ENCODE measurements at places on chromosomes 3 and 15.
A peak's percentile ranks its signal among the peaks of the same experiment; 100 is the strongest.

- no peak overlapping the region for H3K27ac ChIP-seq
- H3K4me1 ChIP-seq: peaks cover 8% of the 10 kb centered on the region
- no peaks in the 10 kb centered on the region for H3K27me3 ChIP-seq
- H3K4me3 ChIP-seq: no peak overlapping the region
- peaks cover 81% of the 10 kb centered on the region for H3K36me3 ChIP-seq
These were observed 50.5 kb downstream of the TRPM7 start for GRCh38 chr15:50636146-50636545.

DNA sequence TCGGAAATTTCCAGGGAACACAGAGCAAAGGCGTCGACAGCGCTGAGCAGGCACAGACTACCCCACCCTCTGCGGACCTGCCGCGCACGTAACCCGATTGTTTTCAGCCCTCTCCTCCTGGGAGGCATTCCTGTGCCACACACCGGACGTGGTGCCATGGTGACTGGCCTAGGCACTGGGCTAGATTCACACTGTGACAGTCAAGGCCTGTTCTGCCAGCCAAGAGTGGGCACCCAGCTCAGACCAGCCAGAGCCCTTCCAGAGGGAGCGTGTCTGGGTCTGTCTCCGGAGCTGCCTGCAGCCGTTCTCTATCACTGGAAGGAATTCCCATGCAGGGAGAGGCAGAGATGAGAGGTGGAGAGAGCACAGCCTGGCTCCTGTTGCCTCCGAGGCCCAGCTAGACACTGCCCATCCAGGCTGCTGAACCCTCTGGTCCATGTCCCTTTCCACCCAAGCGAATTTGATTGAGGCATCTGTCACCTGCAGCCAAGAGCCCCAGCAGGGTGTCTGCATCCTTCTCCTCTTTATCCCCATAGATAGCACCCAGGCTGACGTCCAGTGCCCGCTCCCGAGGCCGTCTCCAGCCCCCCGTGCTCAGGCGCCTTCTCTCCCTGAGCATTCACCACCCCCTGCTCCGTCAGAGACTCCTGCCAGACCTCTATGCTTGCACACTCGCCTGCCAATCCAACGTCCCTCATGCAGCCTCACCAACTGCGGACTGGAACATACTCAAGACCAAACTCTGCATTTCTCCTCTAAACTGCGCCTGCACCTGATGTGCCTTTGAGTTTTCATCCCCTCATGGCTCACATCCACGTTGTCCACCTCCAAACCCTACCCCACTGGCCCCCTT lies 267.5 kb downstream of the OCA2 start:
- no peaks in the 10 kb centered on the region for H3K4me1 ChIP-seq
- no peaks in the 10 kb centered on the region for H3K36me3 ChIP-seq
- H3K27ac ChIP-seq: no peak overlapping the region
- H3K27me3 ChIP-seq: peaks cover 5% of the 10 kb centered on the region

DNA sequence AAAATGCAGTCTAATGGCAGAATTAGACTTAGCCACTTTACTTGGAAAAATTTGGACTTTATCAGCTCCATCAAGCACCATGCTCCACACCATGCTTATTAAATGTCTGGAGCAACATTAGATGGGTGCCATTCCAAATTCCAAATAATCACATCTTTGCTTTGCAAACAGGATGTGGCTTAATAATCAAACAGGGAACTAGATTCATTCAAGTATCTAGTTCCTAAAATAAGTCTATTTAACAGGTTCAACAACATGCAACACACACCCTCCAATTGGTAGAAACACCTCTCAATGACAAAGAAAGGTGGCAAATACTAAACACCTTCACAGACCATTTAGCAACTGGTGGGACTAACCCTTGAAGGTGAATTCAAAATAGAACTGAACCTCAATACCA lies 3.5 kb downstream of the HEXA start:
- H3K4me1 ChIP-seq: peaks cover 65% of the 10 kb centered on the region
- H3K27me3 ChIP-seq: no peaks in the 10 kb centered on the region
- no peak for DNase-seq

DNA sequence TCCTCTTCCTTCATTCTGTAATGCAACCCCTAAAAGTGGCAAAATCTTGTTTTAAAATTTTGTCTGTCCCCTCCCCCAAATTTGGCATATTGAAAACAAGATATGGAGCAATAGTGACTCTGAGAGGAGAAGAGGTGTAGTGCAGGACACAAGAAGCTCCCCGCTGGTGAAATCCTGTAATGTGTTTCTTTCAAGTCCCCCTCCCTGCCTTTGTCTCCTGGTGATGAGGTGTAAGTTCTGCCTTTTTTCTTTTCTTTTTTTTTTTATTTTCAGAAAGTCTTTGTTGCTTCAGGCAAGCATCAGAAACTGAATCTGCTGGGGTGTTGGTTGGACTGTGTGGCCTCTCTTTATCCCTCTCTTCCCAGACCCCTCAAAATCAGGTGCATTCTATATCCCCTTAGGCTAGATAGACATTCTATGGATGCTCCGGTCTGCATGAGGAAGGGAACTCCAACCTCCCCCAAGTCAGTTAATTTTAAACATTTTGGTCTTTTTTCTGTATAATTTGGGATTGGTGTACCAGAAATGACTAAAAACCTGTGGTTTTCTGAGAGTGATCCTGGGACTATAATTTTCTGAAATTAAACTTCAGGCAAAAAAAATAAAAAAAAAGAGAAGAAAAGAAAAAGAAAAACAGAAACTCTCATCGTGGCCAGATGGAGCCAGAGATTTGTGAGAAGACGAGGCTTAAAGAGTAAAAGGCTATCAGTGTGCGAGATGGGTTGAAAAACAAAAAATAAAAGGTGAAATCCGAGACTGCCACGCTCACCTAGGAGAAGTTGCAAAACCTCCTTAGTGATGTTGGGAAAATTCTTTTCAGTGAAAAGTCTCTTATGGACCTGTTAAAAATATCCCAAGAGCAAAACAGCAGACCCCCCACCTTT lies 21.4 kb downstream of the ACKR2 start:
- no peaks in the 10 kb centered on the region for H3K36me3 ChIP-seq
- H3K27ac ChIP-seq: no peak overlapping the region
- no peak overlapping the region for H3K4me3 ChIP-seq
- H3K27me3 ChIP-seq: peaks cover 8% of the 10 kb centered on the region
- DNase-seq: no peak

DNA sequence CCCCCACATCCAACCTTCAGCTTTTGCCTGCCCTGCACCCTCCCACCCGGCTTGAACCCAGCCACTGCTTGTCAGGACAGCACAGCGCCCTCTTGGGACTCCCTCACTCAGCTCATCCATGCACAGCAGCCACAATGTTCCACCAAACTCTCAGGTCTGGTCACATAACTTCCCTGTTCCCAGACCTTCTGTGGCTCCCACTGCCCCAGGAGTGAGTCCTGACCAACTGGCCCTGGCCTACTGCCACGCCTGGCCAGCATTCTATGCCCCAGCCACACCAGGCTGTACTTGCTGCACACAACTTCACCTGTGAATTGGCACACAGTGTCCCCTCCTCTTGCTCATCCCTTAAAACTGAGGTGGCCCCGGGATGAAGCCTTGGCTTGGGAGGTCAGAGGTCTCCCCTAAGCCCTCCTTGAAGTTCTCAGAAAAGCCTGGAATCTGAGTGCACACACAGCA lies 21.0 kb downstream of the PLXNB1 start:
- no peak overlapping the region for H3K4me3 ChIP-seq
- H3K4me1 ChIP-seq: no peaks in the 10 kb centered on the region
- peak; percentile 23 for DNase-seq
- no peaks in the 10 kb centered on the region for H3K36me3 ChIP-seq

- DNase-seq: no peak
- peaks cover 16% of the 10 kb centered on the region for H3K27me3 ChIP-seq
- H3K4me3 ChIP-seq: no peak overlapping the region
- no peaks in the 10 kb centered on the region for H3K4me1 ChIP-seq
These were observed 278.9 kb downstream of the MECOM start for GRCh38 chr3:169384573-169384972.

GRCh38 chr15:81381720-81382119 lies 7.7 kb upstream of the TMC3 start:
- no peaks in the 10 kb centered on the region for H3K27me3 ChIP-seq
- no peak for DNase-seq
- H3K4me3 ChIP-seq: no peak overlapping the region

DNA sequence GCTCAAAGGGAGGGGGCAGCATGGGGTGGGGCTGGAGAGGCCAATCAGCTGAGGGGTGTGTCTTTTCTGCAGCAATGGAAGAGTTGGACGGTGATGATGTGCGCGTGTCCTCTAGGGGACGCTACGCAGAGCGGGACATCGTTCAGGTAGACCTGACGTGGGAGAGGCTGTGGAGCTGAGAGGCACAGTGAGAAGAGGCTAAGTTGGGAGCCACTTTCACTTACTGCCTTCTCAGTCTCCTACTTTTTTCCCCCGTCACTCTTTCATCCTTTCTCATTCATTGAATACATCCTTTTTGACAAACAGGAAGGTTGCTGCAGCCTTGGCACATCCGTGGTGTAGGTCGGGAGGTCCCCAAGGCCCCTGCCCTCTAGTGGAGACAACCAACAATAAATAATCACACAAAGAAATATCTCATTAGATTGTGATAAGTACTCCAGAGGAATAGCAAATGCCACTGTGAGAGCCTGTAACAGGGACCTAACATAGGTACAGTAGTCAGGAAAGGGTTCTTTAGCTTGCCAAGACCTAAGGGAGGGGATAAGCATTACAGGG lies 4.4 kb upstream of the BRPF1 start:
- H3K4me3 ChIP-seq: peak overlapping the region; percentile 55
- no peaks in the 10 kb centered on the region for H3K27me3 ChIP-seq
- peaks cover 39% of the 10 kb centered on the region for H3K4me1 ChIP-seq
- H3K27ac ChIP-seq: peak overlapping the region; percentile 74
- DNase-seq: peak; percentile 66

DNA sequence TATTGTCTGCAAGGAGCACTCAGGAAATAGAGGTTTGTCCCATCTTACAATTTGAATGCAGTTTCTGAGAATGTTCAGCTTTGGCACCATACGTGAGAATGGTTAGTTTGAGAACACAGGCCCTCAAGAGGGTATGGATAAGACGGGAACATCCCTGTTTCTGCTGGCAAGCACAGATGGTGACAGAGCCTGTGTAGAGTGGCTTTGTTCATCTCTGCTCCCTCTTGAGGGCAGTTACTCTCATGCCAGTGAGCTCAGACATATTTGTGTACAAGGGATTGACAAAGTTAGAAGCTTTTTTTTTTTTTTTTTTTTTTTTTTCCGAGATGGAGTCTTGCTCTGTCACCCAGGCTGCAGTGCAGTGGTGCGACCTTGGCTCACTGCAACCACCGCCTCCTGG lies 71.5 kb upstream of the FILIP1L start:
- H3K27ac ChIP-seq: no peak overlapping the region
- no peaks in the 10 kb centered on the region for H3K4me1 ChIP-seq
- DNase-seq: no peak
- H3K27me3 ChIP-seq: no peaks in the 10 kb centered on the region
- H3K36me3 ChIP-seq: peaks cover 11% of the 10 kb centered on the region

DNA sequence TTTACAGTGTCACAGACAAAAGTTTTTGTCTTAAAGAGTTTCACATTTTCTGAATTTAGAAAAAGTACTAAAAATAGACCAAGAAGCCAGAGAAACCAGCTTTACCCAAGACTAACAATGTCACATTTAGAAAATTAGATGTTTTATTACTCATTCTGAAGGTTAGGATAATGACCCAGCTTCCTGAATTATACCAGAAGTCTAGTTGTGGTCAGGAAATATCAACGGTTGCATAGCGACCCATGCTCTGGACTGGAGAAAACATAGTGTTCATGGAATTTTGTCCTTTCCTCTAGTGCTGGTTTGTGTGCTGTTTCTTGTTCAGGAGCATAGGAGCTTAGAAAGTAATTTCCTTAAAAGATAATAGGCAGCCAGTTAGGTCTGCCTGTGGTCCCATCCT lies 59.0 kb downstream of the DPPA2 start:
- H3K4me3 ChIP-seq: no peak overlapping the region
- no peak overlapping the region for H3K27ac ChIP-seq
- H3K27me3 ChIP-seq: no peaks in the 10 kb centered on the region
- no peak for DNase-seq

DNA sequence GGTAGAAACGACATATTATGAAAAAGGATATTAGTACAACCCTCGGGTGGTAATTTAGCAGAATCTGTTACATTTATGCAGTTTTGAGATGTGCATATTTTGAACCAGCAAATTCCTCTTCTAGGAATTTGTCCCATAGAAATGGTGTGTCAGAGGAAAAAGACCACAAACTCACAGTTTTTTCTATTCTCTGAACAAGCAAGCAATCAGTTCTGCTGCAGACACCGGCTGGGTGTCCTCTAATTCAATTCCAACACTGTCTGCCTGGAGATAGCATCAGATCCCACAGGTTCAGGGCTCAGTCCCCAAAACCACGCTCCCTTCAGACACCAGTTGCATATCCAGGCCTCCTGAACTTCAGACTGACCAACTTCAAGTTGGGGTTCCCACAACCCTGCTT lies 36.4 kb downstream of the APH1B start:
- H3K36me3 ChIP-seq: no peaks in the 10 kb centered on the region
- H3K4me3 ChIP-seq: no peak overlapping the region
- H3K27ac ChIP-seq: no peak overlapping the region
- no peaks in the 10 kb centered on the region for H3K27me3 ChIP-seq
- no peaks in the 10 kb centered on the region for H3K4me1 ChIP-seq

DNA sequence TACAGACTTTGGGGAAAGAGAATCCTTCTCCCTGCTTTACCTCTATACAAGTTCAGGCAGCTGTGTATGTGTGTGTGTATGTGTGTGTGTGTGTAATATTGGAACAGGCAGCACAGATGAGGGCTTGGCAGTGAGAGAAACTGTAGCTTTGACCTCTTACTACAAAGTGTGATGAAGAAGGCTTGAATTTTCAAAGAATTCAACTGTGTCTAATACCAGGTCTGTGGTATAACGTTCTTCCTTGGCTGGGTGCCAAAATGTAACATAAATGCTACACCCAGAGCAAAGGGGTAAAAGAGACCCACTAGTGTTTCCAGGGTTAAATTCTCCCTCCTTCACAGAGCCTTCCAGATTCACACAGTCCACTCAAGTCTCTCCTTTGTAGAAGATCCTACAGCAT lies 51.1 kb downstream of the CHST2 start:
- no peaks in the 10 kb centered on the region for H3K27me3 ChIP-seq
- peak overlapping the region; percentile 79 for H3K27ac ChIP-seq
- peaks cover 81% of the 10 kb centered on the region for H3K4me1 ChIP-seq
- peaks cover 14% of the 10 kb centered on the region for H3K36me3 ChIP-seq
- DNase-seq: no peak
- H3K4me3 ChIP-seq: peak overlapping the region; percentile 32

GRCh38 chr3:102057781-102058421 lies 208.6 kb downstream of the NFKBIZ start:
- no peak overlapping the region for H3K4me3 ChIP-seq
- H3K4me1 ChIP-seq: peaks cover 47% of the 10 kb centered on the region
- no peaks in the 10 kb centered on the region for H3K27me3 ChIP-seq

DNA sequence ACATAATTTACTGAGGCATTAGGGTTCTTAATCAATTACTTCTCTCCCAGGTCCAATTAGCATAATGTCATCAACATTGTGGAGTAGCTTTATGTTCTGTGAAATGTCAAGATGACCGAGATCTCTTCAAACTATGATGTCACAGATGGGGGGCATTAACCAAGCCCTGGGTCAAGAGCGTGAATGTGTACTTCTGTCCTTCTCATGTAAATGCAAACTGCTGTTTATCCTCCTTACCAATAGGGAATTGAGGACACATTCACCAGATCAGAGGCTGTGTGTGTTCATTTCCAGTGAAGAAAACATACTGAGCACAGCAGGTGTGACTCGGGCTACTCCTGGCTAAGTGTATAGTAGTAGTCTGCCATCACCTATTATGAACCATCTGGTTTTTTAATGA lies 177.9 kb downstream of the MINAR1 start:
- H3K4me3 ChIP-seq: no peak overlapping the region
- no peaks in the 10 kb centered on the region for H3K36me3 ChIP-seq
- H3K27ac ChIP-seq: no peak overlapping the region
- no peak for DNase-seq
- no peaks in the 10 kb centered on the region for H3K4me1 ChIP-seq
- peaks cover 16% of the 10 kb centered on the region for H3K27me3 ChIP-seq

- no peak for DNase-seq
- H3K27me3 ChIP-seq: peaks cover 9% of the 10 kb centered on the region
These were observed 72.1 kb upstream of the ATP2B2 start for GRCh38 chr3:10577486-10577885.
